ENCODE measurements at places on chromosomes 7 and 10.

DNA sequence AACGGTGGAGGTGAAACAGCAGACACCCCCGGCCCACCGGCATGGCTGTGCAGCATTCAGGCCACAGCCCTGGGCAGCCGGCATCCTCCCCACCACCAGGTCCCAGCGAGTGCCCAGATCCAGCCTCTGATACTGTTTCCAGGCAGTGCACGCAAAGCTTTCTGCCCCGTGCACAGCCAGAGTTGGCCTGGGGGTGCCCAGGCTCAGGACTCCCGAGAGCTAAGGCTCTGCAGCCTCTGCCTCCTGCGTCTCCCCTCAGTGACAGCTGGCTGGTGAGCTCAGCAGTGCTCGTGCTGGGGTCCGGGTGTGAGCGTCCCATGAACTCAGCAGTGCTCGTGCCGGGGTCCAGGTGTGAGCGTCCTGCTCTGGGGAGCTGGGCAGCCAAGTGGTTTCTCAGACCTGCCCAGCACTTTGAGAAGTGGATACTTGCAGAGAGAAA, 65.4 kb downstream of the CFAP46 start:
- DNase-seq: no peak

DNA sequence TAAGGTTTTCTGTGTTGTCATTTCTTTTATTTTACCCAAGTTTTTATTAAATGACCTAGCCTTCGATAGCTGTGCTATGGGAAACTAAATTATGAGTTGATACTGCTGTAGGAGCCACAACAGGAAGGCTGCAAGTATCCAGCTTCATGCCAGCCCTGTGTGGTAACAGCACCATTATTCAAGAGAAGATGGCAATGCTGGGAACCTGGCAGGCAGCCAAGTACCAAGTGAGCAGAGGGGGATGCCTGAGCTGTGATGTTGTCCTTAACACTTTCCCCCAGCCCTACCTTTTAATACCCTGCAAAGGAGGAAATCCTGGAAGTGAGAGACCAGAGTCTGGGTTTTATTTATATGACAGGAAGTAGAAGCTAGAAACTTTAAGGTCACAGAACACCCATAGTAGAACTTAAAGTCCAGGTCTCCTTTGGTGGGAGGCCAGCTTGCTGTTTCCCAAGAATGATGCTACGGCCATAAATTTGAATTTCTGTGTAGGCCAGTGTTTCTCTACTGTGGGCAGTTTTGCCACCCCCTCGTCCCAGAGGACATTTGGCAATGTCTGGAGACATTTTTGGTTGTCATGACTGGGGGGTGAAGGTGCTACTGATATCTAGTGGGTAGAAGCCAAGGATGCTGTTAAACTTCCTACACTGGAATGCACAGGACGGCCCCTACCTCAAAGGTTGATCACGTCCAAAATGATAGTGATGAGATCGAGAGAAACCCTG, 9.2 kb upstream of the ATXN7L1 start:
- DNase-seq: no peak

DNA sequence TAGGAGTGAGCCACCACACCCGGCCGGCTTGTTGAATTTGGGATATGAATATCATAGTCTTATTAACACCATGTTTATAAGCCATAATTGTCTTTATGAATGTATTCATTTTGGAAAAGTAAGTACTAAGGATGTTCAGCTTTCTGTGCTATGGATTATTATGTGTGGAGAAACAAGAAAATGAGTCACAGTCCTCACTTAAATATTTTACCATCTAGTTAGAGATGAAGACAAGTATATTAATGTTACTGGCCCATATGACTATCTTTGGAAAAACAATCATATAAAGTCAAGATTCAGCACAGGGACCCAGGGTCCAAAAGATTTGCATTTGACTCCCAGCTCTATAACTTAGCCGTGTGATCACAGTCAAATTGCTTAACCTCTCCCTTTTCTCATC, 9.8 kb upstream of the TOMM7 start:
- DNase-seq: no peak

DNA sequence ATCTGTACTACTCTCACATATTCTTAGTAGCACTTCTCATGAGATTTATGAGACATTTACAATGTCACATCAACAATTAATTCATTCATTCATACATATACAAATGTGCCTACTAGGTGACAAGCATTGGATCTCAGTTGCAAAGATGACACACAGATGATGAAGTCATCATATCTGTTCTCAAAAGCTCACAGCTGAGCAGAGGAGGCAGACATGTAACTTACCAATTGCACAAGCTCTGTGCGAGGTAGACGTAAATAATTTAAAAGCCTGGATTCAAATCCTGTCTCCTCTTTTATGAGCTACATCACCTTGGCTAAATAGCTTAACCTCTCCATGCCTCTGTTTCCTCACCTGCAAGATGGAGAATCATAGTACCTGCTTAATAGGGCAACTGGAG, 109.4 kb upstream of the FAM133B start:
- no peak for DNase-seq

- no peak for DNase-seq
Observed at GRCh38 chr7:143504937-143505297, 27.2 kb downstream of the TAS2R41 start.

DNA sequence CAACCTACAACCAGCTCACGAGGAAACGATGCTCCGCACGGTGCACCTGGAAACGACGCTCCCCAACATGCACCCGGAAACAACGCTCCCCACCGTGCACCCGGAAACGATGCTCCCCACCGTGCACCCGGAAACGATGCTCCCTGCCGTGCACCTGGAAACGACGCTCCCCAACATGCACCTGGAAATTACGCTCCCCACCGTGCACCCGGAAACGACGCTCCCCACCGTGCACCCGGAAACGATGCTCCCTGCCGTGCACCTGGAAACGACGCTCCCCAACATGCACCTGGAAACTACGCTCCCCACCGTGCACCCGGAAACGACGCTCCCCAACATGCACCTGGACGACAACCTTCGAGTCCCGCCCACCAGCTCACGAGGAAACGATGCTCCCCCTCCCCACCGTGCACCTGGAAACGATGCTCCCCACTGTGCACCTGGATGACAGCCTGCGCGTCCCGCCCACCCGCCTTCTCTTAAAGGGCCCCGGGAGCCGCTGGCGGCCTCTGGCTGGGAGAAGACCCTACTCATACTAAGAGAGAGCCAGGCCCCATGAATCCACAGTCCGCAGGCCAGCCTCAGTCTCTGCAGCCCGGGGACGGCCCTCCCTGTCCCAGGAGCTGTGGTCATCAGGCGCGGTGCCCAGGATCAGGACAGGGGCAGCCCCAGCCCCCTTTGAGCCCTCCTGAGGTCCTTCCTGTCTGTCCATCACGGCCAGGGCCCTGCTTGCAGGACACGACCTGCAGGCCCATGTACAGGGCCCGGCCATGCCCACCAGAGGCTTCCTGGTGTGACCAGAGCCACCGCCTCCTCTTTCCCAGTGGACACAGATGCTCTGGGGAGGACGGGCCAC, 98.3 kb downstream of the PDGFA start:
- DNase-seq: no peak

- DNase-seq: no peak
Observed at GRCh38 chr7:30566596-30566995, 28.1 kb upstream of the GARS1 start.

GRCh38 chr7:135825406-135825805, 76.8 kb upstream of the FAM180A start:
- no peak for DNase-seq

DNA sequence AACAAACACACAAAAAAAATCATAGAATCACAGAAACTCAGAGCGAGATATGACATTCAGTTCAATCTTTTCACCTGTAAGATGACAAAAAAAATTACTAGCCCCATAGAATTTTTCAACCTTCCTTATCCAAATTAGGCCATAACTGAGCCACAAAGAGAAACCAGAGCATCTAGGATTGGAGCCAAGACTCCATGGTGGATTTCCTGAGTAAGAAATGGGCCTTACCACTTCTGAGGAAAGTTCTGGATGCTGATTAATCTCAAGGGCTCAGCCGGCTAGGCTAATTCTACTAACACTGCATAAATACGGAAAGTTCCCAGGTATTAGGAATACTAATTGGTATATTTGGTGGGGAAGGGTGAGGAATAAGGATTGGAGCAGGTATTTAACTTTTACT, 16.8 kb downstream of the LIPM start:
- DNase-seq: no peak

GRCh38 chr10:95408983-95409873, 118.4 kb upstream of the PDLIM1 start:
- no peak for DNase-seq

DNA sequence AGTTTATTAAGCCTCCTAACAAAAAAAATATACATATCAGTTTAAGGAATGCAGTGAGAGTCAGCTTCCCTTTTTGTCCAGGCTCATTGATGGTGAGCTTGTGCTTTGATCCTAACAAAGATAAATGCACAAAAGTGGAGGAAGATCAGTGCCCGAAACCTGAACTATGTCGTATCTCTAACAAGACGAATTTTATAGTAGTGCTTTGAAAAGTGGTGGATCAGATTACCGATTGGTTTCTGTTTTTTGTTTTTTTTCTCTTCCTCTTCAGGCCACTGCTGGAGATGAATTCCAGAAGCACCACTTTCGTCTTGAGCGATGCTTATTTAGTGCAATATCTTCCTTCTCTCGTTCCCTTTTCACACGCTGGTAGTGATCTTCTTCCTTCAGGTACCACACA, 72.8 kb downstream of the RHOBTB1 start:
- no peak for DNase-seq

GRCh38 chr10:122740640-122741039, 41.0 kb upstream of the C10orf120 start:
- DNase-seq: no peak

DNA sequence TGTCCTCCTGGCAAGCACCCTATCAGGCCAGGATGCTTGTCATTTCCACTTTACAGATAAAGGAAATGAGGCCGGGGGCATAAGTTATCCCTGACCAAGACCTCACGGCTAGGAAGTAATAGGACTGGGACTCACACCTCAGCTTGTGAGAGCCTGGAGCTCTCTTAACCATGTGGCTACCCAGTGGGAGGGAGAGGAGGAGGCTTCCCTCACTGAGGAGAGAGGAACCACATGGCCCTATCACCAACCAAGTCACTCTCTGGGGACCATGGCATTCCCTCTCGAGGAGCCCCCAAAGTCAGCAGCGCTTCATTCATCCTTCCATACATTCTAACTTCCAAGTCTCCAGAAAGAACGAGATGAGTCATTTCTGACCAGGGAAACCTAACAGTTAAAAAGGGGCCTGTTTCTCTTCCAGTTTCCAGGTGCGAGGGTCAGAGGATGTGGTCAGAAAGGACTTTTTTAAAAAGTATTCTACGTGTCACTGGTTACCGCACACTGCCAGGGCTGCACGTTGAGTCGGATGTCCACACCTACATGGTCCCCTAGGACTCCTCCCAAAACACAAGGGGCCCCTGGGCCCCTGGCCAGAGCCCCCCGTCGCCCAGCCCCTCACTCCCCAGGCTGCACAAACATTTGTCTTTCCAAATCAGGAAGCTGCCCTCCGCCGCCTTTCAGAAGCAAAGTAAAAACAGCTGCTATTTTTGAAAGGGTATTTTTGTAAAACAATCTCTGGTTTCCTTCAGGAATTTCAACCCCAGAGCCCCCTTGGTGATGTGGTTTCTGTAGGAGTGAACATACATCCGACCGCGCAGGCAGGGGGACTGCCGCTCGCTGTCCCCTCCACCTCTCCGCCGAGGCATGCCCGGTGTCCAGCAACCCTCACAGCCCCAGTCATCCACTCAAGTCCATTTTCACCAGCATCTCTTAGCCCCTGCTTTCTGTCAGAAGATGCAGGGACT, 128.2 kb upstream of the CHST15 start:
- DNase-seq: no peak

DNA sequence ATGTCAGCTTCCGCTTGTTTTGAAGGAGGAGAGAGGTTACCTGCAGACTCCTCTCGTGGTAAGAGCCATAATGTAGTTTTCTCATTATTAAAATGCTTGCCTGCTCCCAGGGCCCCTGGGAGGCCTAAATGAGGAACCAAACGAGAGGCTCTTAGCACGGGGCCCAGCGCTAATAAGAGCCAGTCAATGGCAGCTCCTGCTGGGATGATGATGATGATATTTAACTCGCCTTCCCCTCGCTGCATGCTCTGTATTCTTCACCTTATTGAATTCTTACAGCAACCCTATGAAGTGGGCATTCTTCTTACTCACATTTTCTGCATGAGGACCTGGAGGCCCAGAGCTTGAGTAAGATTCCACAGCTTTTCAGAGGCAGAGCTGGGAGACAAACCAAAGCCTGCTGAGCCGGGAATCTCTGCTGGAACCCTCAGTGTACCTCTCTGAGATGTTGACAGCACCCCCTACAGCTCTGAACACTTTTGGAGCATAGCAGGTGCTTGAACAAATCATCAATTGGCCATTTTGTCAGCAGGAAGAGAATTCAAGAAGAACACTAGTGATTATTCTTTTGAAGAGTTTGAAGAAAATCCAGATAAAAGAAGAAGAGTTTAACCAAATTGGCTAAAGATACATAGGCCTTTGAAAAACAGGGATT, 93.1 kb upstream of the HABP2 start:
- no peak for DNase-seq

- DNase-seq: no peak
Observed at GRCh38 chr7:156049366-156049765, 237.1 kb upstream of the SHH start.

DNA sequence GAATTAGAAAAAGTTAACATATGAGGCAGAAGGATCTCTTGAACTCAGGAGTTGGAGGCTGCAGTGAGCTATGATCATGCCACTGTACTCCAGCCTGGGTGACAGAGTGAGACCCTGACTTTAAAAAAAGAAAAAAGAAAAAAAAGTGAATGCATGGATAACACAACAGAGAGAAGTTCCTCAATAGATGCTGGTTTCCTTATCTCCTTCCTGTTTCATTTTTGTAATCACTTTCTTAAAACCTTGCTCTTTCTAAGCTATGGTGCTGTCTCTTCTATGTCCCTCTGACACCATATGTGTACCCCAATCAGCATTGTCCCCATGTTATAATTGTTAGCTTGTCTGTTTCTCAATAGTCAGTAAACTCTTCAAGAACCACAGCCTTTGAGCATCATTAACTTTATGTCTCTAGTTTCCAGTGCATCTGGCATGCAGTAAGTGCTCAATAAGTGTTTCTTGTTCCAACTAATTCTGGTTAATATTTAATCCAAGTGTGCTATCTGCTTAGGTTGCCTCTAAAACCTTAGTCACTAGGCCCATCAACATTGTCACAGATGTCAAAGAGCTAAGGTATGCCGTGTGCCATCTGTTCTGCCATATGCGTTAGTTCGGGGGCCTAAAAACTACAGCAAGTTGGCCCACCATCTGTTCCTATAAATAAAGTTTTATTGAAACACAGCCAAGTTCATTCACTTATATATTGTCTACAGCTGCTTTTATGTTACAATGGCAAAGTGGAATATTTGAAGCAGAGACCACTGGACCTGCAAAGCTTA, 36.2 kb downstream of the MPP7 start:
- no peak for DNase-seq

DNA sequence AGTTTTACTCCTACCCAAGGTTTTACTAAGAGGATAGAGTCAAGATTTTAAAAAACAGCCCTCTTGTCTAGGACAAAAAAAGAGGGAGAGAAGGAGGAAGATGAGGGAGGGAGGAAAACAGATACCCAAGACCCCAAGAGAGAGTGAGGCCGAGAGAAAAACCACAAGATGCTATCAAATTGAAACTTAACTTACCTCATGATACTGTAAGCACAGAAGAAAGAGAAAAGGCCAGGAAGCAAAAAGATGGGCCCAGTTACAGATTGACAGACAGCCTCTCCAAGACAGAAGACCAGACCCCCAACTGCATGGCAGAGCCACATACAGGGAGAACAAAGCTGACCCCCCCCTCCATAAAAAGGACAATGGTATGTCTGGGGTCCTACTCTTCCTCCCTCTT, 11.4 kb downstream of the SEC31B start:
- no peak for DNase-seq

Measured in stimulated activated CD8-positive, alpha-beta memory T cell treated with anti-CD3 and anti-CD28 coated beads, Interleukin-15, amount 100 ng/mL, for 24 hours (primary cell).